ENCODE measurements at places on chromosomes 16 and 17.

- DNase-seq: no peak
These were observed 229.8 kb downstream of the MAF start for GRCh38 chr16:79370736-79371135.

- no peak for DNase-seq
These were observed 19.2 kb downstream of the ACTG1 start for GRCh38 chr17:81493198-81494038.

DNA sequence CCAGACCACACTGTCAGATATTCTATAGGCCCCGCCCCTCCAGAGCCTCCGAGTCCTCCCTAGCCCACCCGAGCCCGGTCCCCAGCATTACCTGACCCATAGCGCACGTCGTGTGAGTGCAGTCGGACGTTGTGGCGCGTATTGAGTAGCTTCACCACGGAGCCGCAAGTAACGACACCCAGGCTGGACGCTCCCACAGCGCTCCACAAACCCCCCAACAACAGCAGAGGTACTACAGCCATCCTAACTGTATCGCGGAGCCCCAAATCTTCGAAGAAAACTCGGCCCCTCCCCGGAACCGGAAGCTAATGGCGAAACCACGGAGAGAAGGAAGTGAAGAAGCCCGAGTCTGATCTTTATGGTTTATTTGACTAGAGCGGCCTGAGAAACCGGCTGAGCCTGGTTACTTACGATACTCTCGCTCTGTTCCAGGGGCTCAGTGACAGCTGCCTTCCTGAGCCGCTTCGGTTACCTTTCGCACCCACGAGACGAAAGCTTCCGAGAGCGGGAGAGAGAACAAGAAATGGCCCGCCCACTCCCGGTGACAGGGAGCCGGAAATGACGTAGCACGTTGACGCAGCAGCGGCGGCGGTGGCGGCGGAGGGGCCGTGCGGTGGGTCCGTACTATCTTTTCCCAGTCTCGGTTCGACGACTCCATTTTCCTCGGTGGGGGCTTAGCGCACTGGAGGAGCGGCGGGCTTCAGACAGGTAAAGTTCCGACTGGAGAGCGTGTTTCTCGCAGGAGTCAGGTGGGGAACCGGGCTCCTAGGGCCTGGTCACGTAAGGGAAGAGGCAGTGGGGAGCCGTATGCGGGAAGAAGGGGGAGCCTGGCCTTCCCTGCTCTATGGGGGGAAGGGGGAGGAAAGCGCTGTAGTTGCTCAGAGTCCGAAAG is at the start of the genes SDF2 and SUPT6H:
TSS of gene SDF2 (minus strand) at position 272 of the 892 bp plus-strand sequence. CDS start at position 242, 30 bp downstream.
TSS of gene SUPT6H (plus strand) at position 571 of the 892 bp plus-strand sequence. CDS start 11,197 bp downstream, outside the sequence.
- DNase-seq: no peak

GRCh38 chr16:77211880-77212740 is 12.9 kb downstream of the SYCE1L start:
- no peak for DNase-seq

- DNase-seq: no peak
These were observed 99.9 kb downstream of the EFCAB13 start for GRCh38 chr17:47423406-47424295.

GRCh38 chr16:87634411-87634810 is 32.1 kb downstream of the JPH3 start:
- DNase-seq: no peak

DNA sequence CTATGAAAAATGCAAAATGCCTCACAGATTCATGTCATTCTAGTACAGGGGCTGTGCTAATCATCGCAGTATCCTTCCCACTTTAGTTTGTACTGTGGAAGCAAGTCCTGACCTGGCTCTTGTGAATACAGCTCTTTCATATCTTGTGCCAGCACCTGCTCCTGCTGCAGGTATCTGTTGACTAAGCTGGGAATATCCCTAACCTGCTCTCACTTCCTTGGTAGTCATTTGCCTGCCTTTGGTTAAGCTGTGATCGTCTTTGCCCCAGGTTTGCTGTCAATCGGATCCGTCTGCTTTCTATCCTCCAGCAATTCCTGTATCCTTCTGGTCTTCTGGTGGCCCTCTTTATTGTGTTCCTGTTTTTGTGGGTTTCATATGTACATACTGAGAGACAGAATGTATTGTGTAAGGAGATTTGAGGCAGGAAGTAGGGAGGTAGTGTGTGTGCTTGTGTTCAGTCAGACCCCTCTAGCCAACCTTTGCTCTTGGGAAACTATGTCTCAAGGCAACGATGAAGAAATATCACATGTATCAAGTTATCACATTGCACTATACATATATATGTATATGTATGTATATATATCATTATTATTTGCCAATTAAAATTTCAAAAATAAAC is 7.7 kb upstream of the GINS3 start:
- no peak for DNase-seq

- no peak for DNase-seq
These were observed 313.1 kb downstream of the MAF start for GRCh38 chr16:79287424-79287917.

- DNase-seq: no peak
These were observed 107.8 kb downstream of the ENGASE start for GRCh38 chr17:79182176-79183042.

DNA sequence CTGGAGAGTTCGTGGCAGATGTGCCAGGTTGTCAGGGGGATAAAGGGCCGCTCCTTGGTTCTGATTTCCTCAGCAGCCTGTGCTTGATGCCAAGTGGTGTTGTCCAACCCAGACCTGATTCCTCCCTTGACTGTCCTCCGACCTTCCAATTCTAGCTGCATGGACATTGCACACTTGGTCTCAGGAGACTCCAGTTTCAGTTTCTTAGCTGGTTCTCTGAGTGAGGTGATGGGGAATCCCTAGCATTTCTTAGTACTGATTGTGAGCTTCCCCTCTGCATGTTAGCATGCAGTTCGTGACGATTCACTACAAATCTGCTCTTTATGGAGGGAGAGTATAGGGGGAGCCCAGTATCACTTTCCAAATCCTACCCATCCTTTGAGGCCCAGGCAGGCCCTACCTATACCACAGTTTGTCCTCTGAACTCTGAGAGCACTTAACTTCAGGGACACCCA is 12.4 kb upstream of the CCR7 start:
- DNase-seq: no peak

GRCh38 chr17:9244066-9245052 is 223.0 kb downstream of the NTN1 start:
- DNase-seq: no peak

GRCh38 chr16:56190677-56191155 is 573 bp upstream of the GNAO1 start:
- no peak for DNase-seq

DNA sequence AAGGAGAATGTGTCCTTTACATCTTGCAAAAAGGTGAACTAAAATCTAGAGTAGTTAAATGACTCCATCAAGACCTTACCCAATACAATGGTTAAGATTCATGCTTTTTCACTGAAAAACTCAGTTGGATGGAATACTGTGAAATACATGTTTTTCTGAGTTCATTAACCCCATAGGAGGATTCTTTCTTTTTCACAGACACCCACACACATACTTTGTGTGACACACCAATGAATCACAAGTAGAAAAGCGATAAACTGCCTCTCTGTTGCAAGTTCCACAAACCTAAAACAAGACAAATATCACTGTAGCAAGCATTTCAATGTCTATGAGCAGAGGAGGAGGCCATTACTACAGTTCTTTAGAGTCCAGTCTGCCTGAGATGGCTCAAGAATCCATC is 258.8 kb upstream of the CDH5 start:
- peak; percentile 79 for DNase-seq

Data from non-pigmented ciliary epithelial cell (primary cell).